Inflammatory macrophage treated with lipopolysaccharide for 4 hours (primary cell): ENCODE measurements at places on chromosomes 6 and 20.
A peak's percentile ranks its signal among the peaks of the same experiment; 100 is the strongest.

DNA sequence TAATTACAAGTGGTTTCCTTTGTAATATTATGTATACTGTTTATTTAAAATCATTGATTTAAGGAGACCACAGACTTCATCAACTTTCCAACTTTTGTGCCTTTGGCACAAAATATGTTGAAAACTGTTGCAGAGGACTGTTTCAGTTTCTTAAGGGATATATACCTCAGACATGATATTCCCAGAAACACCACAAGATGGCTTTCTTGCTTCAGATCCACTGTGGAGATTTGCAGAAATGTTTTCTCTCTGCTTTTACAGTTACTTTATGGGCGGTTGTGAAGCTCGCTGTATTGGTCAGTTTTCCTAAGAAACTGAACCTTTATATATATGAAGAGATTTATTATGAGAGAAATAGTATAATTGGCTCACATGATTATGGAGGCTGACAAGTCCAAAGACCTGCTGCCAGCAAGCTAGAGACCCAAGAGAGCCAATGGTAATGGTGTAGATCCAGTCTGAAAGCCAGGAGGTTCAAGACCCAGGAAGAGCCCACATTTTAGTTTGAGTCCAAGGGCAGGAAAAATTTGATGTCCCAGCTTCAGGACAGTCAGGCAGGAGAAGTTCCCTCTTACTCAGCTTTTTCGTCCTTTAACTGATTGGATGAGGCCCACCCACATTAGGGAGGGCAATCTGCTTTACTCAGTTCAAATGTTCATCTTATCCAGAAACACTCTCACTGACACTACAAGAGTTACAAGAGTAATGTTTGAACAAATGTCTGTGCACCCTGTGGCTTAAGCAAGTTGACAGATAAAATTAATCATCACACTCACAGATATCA is 12.8 kb downstream of the ME1 start:
- peak; percentile 76 for DNase-seq

DNA sequence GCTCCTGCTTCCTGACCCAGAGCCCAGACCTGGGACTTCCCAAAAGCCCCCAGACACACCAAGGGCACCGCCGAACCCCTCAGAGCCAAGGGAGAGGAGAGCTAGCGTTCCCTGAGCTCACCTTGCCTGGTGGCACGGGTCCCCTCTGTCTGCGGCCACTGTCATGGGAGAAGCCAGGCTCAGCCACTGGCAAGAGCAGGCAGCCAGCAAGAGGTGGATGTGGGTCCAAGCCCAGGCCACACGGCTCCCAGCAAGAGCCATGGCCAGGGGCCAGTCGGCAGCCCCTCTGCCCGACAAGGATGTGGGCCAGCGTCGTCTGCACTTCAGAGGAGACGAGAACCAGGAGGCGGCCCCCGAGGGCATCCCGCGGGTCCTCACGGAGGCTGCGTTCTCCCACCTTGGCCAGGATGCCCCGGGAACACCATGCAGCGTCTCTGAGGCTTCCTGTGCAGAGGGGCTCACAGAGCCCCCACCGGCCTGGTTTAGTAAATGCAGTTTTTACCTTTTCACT is 2.2 kb upstream of the PPDPF start:
- no peak for DNase-seq

GRCh38 chr20:32975698-32976674 is 28.2 kb downstream of the SUN5 start:
- no peak for DNase-seq

DNA sequence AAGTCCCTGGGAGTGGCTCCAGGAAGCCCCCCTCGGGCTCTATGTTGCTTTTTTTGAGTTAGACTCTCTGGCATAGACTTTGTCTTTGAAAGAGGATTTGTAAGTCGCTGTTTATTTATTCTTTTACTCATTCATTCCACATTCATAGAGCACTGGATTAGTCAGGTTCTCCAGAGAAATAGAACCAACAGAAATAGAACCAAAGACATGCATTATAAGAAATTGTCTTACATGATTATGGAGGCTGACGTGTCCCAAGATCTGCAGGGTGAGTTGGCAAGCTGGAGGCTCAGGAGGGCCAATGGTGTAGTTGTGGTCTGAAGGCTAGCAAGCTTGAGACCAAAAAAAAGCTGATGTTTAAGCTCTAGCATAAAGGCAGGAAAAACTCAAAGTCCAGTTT is 98.3 kb upstream of the CHD6 start:
- no peak for DNase-seq

GRCh38 chr6:89758830-89759229 is 60.8 kb downstream of the MDN1 start:
- no peak for DNase-seq

DNA sequence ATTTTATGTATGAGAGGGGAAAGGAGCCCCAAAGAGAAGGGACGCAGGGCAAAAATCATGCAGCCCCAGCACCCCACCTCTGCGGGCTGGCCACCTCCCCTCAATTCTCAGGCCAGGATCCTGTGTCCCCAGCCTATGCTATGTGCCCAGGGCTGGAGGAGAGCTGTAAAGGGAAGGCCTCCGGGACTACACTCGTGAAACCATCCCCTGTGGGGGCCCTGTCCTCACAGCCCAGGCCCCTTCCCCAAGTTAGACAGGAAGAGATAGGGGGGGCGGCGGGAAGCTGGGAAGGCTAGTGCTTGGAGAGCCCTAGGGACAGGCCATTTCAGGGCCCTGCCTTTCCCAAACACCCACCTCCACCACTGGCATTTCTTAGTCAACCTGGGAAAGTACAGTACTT is 1.4 kb upstream of the COL11A2 start:
- peak; percentile 16 for DNase-seq
